Spleen (tissue), 13 donors: ENCODE measurements at places on chromosomes 2 and 18. TPM values are rescaled to one million over a fixed set of nuclear protein-coding genes. Genes with fewer than 3 reads are reported as not detected.

The RGPD4 gene
- total RNA-seq, result 0.13 TPM

The SKOR2 gene
- not detected for total RNA-seq

The NEB gene
- 4.8 TPM for total RNA-seq

The SERPINB10 gene
- total RNA-seq, result 4.7 TPM
